ENCODE measurements at places on chromosomes 7 and 10.
A peak's percentile ranks its signal among the peaks of the same experiment; 100 is the strongest.

GRCh38 chr7:133704453-133704852 lies 422.7 kb upstream of the LRGUK start:
- no peak for DNase-seq

GRCh38 chr10:110822712-110823311 lies 48.9 kb upstream of the PDCD4 start:
- DNase-seq = peak; percentile 33

GRCh38 chr7:90613088-90613498 lies 17.0 kb downstream of the CDK14 start:
- no peak for DNase-seq

DNA sequence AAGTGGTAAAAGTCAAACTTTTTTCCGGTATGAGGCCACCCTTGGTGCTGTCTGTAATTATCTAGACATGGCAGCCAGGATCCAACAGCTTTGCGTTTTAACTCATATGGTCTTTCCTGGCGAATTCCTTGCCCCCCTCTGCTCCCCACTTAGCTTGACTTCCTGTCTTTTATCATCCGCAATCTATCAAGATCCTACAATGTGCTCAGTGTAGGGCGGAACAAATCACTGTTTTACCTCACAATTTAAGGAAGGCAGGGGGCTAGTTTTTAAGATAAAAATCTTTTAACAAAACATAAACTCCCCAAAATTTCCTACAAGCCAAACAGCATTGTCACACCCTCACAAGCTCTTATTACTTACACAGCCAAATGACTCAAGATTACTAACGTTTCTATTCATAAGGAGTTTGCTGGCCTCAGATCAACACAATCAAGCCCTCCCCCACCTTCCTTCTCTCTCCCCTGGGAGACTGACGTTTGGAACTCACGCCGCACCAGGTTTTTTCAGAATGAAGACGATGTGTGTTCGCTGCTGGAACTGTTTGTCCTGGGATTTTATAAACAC lies 1.3 kb upstream of the CDK14 start:
- DNase-seq = no peak

- no peak for DNase-seq
These were observed 315.7 kb downstream of the EXOC4 start for GRCh38 chr7:133568544-133568943.

DNA sequence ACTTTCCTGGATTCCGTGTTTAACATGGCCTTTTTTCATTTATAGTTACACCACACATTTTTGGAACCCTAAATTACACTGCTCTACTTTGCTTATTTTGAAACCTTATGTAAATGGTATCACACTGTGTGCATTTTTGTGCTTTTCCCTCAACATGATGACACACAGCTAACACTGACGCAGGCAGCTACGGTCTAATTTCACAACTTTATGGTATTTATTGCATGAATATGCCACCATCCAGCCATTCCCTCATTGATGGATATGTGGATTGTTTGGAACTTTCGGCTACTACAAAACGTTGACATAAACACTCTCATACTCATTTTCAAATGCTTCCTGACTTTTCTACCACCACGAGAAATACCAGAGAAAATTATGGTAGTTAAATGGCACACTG lies 6.9 kb downstream of the PAPOLB start:
- DNase-seq = no peak

- no peak for DNase-seq
These were observed 430.8 kb downstream of the DNAJB6 start for GRCh38 chr7:157767506-157768197.

DNA sequence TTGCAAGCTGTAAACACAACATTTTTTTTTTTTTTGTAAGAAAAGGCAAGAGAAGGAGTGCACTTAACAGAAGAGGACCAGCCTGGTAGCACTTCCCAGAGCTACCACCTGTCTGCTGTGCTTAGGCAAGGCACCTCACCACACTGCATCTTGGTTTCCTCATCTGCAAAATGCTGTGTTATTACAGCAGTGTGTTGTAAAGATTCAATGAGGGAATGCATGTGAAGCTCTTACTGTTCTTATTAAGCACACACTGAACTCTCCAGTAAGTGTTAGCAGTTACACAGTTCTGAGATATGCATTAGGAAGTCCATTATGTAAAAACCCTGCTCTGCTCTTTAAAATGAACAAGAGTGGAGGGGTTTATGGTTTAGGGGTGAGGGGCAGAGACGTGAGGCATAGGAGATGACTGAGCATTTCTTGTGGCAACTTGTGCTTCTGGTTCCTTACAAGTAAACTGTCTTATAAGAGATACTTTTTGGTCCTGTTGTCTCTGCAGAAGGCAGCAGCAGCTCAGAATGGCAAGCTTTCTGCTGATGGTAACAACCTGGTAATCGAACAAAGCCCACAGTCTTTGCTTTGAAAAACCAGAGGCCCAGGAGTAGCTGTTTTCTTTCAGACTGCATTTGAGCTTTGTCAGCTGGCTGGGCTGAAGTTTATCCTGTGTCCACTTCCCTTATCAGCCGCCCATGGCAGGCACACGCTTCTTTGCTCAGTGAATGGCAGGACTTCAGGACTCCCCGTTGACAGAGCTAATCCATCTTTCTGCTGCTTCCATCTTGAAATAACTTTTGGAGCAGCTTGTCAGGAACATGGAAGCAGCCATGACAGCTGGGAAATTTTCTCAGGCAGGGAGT lies 98.8 kb upstream of the BMPER start:
- DNase-seq = peak; percentile 21

DNA sequence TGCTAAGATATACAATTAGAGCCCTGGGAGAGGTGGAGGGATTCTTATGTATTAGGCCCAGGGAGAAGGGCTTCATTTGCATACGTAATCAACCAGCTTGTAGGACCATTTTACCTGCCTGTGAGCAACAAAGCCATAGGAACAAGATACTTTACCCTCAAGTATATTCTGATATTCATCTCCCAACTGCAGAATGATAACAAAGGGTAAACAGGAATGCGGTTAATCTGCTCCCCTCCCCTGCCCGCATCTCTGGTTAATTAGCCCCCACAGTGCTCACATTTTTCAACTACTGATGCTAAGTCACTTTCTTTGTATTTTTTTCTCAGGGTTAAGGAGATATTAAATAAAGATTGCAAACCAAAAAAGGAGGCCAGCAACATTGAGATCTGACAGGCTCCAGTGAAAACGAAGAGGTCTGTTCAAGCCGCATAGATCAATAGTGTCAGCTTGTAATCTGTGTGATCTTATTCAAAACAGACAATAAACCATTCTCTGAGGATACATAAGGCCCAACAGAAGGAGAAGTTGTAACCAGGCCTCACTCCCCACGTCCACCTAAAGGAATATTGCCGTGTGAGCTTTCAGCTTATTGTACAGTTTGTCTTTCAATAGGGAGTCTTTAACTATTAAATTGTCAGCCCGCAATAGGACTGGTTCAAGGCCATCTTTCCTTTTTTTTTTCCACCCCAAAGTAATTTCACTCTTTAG lies 203.4 kb downstream of the RAPGEF5 start:
- DNase-seq = no peak
